Adipocyte (in vitro differentiated cells): ENCODE measurements at places on chromosomes 16 and 17.
A peak's percentile ranks its signal among the peaks of the same experiment; 100 is the strongest.

DNA sequence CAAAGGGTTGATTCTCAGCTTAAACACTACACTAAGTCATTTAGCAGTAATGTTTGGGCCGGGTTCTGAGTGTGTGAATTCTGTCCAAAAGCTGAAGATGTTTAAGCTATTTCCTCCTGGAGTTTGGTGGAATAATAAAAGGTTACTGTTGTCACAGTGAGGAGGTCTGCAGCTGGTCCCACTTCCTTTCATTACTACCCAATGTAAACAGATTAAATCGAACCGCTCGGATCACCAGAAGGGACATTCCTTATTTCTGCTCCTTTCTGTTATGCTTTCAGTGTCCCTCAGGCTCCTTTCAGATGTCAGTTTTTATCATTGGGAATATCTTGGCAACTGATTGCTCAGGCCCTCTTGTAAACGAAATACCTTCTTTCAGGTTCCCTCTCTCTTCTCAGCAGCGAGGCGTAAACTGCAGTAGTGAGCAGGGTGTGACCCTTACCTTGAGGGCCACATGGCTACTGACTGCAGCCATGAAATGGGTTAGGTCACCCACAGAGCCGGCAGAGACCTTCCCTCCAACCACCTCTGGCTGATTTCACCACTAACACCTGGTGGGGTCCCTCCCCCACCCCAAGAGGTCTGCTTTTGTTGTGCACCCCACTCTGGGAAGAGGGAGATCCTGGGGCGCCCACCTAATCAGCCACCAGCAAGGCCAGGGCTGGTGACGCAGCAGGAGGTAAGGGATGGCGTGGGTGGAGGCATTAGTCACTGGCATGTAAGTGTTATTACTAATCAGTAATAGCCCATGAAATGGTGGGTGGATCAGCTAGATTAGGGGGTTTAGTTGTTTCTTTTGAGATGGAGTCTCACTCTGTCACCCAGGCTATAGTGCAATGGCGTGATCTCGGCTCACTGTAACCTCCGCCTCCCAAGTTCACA is 117.6 kb downstream of the VPS53 start:
- DNase-seq = peak; percentile 45

DNA sequence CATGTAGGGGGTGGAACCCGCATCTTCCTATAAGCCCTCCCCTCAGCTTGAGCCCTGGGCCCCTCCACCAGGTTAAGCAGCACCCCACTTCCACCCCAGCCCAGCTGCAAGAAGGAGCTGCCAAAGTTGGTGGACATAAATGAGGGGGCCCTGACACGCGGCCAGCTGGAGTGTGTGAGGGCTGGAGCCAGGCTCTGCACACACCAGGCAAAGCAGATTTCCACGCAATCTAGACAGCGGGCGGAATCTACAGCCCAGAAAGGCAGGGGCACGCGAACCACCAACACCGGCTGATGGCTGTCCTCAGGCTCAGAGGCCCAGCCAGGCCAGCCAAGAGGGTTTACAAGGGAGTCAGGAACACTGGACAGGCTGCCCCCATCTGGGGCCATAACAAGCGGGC is 171.2 kb downstream of the ZNF423 start:
- no peak for DNase-seq

DNA sequence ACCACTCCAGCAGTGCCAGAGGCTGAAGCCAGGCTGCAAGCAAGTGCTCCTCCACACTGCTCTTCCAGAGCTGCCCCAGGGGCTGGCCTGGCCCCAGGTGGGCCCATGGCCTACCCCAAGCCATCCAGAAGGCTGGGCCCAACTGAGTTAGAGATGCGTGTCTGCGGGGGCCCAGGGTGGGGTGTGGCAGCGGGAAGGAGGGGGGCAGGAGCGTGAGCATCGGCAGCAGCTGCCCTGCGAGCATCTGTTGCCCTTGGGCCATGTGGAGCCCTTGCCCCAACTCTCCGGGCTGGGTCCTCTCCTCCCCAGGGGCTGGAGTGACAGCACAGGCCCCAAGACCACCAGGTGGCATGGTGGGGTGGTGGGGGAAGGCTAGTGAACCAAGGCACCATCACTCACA is 7.3 kb upstream of the SREBF1 start:
- DNase-seq = no peak

- DNase-seq = no peak
Observed at GRCh38 chr16:50705436-50706110, 12.2 kb downstream of the NOD2 start.

GRCh38 chr16:57889960-57890751 is 80.8 kb downstream of the CNGB1 start:
- peak; percentile 53 for DNase-seq

DNA sequence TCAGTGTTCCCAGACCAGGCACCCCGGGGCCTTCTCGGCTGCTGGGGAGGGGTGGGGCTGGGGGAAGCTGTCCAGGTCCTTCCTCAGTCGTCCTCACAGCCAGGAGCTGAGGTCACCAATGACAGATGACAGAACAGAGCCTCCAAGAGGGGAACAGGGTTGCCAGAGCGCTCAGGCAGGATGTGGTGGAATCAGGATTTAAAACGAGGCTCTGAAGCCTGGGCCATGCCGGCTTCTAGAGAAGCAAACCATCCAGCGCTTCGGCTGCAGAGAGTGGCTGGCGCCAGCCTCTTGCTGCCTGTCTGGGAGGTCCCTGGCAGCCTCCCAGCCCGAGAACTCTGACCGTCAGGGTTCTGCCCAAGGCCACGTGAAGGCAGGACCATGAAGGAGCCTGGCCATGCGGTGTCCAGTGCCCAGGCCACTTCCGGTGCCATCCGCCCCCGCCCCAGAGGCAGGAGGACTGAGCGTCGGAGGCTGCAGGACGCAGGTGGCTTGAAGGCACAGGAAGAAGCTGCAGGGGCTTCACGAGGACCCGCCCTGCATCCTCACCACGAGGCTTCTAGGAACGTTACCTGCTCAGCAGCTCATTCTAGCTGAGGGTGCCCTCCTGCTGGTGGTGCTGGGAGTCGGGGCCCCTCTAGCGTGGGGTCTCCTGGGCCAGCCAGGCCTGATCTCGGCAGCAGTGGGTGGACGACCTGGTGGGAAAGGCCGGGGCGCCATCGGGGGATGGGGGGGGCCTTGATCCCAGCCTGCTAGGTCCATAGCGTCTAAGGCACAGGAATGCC is 78.5 kb downstream of the KLHDC4 start:
- no peak for DNase-seq

DNA sequence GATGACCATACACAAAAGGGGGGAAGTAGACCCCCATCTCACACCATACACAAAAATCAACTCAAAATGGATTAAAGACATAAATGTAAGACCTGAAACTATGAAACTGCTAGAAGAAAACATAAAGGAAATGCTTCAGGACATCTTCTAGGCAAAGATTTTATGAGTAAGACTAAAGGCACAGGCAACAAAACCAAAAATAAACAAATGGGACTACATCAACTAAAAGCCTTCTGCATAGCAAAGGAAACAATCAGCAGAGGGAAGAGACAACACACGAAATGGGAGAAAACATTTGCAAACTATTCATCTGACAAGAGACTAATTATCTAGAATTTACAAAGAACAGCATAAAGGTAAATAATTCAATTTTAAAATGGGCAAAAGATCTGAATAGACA is 152.1 kb downstream of the AXIN2 start:
- peak; percentile 36 for DNase-seq

DNA sequence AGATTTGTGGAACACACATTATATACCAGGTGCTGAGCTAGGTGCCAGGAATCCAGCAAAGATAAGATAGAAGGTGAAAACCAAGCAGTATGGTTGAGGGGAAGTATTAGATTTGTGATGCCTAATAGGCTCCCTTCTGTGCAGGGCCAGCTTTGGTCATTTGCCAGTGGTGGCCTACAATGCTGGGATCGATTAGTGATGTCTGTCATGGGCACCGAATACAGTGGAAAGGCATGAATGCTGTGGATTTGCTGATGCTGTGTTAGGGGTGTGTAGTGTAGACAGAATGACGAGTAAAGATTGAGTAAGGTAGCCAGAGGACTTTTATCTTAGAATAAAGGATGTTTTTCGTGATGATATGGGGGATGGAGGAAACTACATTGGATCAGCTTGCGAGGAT is 48.9 kb downstream of the SNX29 start:
- no peak for DNase-seq
